ENCODE measurements at places on chromosomes 7 and 10.

- DNase-seq = no peak
Observed at GRCh38 chr7:29139796-29140195, 6.5 kb downstream of the CPVL start.

DNA sequence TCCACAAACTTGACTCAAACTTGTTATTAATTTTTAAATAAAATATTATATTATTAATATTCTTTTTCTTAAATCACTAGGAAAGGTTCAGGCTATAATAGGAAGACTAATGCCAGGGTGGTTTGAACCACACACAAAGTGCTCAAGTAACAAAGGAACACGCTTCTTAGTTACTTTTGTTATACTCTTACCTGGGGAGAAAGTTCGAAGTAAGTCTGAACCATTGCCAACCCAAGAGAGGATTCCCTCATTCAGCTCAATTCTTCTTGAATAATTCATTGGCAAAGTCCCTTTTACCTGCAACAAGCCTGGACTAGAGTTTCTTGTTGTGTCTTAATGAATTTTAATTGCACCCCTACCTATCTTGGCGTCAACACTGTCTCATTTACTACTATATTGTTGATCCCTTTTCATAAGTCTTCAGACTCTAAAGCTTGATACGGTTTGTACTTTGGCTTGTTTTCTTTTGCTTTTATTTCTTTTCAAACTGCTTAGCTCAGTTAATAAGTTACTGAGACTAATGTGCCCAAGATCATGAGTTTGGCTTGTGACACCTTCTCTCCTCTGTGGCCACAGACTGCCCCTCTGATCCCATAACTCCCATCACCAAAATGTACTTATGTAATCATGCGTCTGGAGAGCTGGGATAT, 10.2 kb upstream of the C10orf67 start:
- DNase-seq = no peak

DNA sequence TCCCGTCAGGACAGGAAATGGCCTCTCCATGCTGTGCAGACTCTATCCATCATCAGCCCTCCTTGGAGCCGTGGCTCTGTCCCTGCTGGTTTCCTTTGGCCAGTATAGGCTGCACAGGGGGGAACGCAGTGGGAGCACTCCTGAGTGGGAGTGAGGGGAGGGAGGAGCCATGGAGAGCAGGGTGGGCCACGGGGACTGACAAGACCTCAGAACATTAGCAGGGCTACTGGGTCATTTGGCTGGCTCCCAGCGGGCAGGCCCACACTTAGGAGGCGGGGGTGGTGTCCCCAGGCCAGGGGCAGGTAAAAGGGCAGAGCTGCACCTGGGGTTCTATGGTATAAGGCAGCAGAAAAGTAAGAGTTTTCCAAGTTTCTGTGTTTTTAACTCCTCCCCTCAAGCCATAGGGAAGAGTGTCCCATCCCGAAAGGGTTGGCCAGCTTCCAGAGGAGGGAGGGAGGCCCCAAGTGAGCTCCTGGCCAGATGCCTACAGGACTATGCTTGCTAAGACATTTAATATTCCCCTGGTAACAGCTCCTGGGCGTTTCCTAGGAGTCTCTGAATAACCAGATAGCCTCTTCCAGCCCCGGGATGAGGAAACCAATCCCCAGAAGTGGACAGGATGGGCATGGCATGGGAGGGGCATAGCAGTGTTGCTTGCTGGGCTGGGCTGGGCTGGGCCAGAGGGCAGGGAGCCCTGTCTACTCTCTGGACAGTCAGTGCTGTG, 5.5 kb upstream of the OPN4 start:
- DNase-seq = no peak

GRCh38 chr7:29988424-29989256, 961 bp downstream of the SCRN1 start:
- DNase-seq = no peak

GRCh38 chr7:95205665-95206225, 118.6 kb downstream of the PON1 start:
- DNase-seq = no peak

DNA sequence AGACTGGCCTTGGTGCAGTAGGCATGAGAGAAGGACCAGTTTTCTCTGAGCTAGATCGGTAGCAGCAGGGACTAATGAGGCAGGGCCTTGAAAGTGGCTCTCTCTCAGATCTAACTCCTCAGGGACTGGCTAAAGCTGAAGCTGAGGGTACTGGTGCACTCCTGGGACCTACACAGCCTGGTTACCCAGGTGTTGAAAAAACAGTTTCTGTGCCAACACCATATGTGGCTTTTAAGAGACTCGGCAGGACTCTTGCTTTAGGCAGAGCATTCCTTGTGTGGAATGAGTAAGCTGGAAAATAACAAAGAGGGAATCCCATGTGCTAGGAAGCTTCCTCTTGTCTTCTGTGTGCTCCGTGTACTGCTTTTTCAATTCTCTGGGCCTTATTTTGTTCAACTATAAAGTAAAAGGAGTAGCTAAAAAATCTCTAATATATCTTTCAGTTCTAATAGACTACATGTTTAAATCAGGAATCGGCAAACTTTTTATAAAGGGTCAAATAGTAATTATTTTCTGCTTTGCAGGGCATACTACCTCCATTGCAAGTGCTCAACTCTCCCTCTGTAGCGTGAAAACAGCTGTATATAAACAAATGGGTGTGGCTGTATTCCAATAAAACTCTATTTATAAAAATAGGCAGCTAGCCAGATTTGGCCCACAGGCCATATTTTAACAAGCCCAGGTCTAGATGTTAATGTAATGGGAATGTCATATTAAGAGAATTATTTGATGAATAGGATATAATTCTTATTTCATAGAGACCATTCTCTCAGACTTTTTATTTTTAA, 186.1 kb upstream of the KAT6B start:
- no peak for DNase-seq

- DNase-seq = no peak
Observed at GRCh38 chr7:28575241-28575643, 162.9 kb downstream of the CREB5 start.

DNA sequence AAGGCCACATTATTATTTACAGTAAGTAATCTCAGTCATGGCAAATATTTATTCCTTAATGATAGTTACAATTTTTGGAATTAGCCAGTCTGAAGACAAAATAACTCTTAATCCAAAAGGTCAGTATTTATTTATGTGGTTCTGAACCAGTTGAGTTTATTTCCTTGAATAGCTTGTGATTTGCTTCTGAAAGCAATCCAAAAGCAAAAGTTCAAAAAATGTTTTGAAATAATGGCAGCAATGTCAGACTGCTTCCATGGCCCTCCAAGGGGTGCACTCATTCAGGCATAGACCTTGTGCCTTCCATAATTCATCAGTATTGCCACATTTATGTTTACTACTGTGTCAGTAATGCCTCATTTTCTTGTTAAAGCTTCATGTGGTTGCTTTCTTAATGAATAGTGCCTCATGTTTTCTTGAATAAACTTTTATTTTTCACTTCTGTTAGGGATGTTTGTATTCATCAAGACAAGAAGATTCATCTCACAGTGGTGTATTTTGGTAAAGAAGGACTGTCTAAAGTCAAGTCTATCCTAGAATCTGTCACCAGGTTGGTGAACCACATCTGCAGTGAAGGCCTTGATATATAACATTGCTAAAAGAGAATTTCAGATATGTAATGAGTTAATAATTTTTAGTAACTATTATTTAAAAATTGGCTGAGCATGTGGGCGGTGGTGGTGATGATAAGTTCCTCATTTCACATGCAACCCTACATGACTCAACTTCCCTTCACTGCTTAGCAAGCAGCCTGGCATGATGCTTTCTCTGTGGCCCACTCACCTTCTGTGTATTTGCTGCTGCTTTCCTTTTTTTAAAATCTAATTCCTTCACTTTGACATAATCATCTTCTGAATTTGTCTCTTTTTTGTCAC, 22.0 kb downstream of the CSGALNACT2 start:
- DNase-seq = peak; percentile 76

- DNase-seq = no peak
Observed at GRCh38 chr10:45034301-45034700, 33.6 kb downstream of the ZNF22 start.
